ENCODE measurements at places on chromosomes 1 and 21. TPM values are rescaled to one million over a fixed set of nuclear protein-coding genes. Genes with fewer than 3 reads are reported as not detected.
A peak's percentile ranks its signal among the peaks of the same experiment; 100 is the strongest.

- peaks cover 11% of the 10 kb centered on the region for H3K27me3 ChIP-seq
- DNase-seq, result no peak
- peaks cover 4% of the 10 kb centered on the region for H3K4me1 ChIP-seq
- no peak overlapping the region for H3K27ac ChIP-seq
- H3K36me3 ChIP-seq, result no peaks in the 10 kb centered on the region
- H3K4me3 ChIP-seq, result peak overlapping the region; percentile 60
Measured at GRCh38 chr1:235648407-235648907, 1.1 kb downstream of the GNG4 start.

Gene ZNF593OS
- not detected for total RNA-seq

DNA sequence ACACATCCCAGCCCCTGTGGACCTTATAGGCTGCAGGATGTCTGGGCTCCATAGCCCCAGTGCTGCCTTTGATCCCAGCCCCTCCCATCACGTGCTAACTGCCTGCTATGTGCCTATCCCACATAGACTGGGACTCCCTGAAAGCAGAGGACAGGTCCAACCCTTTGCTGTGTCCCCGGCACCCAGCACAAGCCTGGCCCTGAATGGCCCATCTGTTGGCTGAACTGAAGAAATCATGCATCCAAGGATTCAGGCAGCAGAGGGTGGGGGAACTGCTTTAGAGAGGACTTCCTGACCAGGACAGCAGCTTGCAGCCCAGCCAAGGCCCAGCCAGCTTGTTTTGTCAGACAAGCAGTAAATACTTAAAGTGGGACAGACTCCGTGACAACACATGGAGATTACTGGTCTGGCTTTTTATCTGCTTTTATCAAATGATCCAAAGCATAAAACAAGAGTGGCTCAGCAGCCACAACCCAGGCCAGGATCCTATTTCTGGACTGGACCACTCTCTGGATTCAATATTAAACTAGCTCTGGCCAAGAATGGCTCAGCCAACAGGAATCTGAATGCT is 69.3 kb downstream of the GLIS1 start:
- H3K27ac ChIP-seq, result no peak overlapping the region
- no peak for DNase-seq
- no peaks in the 10 kb centered on the region for H3K4me1 ChIP-seq

DNA sequence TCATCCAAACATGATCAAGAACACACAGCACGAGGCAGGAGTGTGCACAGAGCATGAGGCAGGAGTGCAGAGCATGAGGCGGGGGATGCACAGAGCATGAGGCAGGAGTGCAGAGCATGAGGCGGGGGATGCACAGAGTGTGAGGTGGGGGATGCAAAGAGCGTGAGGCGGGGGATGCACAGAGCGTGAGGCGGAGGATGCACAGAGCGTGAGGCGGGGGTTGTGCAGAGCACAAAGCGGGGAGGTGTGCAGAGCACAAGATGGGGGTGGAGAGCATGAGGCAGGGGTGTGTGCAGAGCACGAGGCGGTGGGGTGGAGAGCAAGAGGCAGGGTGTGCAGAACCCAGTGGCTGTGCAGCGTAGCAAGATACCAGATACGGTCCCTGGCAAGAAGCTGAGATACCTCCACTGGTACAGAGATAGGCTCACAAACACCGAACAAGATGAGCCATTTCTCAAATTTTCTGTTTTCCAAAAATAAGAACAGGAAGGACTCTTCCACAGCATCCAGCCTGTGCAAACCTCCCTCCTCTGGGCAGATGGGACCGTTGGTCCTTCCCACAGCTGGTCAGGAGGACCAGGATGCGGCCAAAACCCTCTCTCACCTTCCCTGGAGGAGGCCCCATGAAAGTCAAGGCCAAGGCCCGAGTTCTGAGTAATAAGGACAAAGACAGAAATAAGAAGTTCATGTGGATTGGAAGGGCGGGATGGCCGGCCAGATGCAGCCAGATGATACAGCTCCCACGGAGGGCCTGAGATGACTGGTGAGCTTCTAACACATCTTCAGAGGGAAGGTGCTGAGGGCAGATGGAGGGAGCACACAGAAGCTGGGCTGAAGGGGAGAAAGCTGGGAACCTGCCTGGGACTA is 12.0 kb downstream of the SPATC1L start:
- H3K36me3 ChIP-seq, result 0 out of 2 replicates have a peak, but pooled peaks cover 6% of the 10 kb centered on the region
- H3K4me3 ChIP-seq, result no peak overlapping the region
- DNase-seq, result no peak
- H3K4me1 ChIP-seq, result peaks cover 12% of the 10 kb centered on the region
- H3K27me3 ChIP-seq, result no peaks in the 10 kb centered on the region
- no peak overlapping the region for H3K27ac ChIP-seq

DNA sequence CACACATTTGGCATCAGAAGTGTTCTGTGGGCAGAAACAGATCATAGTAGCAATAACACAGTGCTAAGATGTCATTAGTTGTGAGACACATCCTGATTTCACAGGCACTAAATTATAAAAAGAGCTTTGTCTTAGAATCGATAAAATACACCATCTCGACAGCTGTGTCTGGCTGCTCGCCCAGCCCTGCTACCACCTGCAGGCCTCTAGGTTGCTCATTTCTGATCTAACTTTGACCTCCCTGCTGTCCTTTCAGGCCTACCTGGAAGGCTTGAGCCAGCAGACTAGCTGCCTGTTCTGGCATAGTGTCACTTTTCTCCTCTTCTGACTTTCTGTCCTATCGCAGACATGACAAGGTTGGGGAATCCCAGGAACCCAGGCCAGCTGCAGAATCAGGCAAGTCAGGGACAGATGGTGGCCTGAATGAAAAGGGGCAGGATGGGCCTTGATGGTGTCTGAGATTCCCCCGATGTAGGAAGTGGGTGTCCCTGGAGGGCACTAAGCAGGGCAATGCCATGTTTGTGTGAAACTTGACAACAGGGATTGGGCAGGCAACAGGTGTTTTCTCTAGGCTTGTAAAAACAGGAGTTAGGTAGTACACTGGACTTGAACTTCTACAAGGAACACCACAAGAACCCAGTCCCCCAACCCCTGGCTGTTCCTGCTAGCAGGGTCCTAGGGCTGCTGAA is 66.6 kb upstream of the RHOU start:
- no peak for DNase-seq
- no peak overlapping the region for H3K4me3 ChIP-seq
- H3K36me3 ChIP-seq, result no peaks in the 10 kb centered on the region
- H3K27me3 ChIP-seq, result no peaks in the 10 kb centered on the region

GRCh38 chr1:231958448-231958847 is 331.9 kb downstream of the DISC1 start:
- no peak for DNase-seq
- H3K27me3 ChIP-seq, result no peaks in the 10 kb centered on the region
- no peak overlapping the region for H3K4me3 ChIP-seq
- H3K4me1 ChIP-seq, result no peaks in the 10 kb centered on the region
- no peaks in the 10 kb centered on the region for H3K36me3 ChIP-seq

Gene C4BPB
- total RNA-seq, result not detected

Gene SYCP1
- not detected for total RNA-seq

- DNase-seq, result peak; percentile 35
- H3K27me3 ChIP-seq, result peaks cover 68% of the 10 kb centered on the region
- no peaks in the 10 kb centered on the region for H3K36me3 ChIP-seq
- peaks cover 6% of the 10 kb centered on the region for H3K4me1 ChIP-seq
Measured at GRCh38 chr1:240658312-240658960, 46.5 kb upstream of the GREM2 start.

GRCh38 chr21:35868005-35868868 is 192.1 kb downstream of the SETD4 start:
- H3K27ac ChIP-seq, result no peak overlapping the region
- no peaks in the 10 kb centered on the region for H3K27me3 ChIP-seq
- no peaks in the 10 kb centered on the region for H3K4me1 ChIP-seq
